ENCODE measurements at places on chromosomes 5 and 9.

DNA sequence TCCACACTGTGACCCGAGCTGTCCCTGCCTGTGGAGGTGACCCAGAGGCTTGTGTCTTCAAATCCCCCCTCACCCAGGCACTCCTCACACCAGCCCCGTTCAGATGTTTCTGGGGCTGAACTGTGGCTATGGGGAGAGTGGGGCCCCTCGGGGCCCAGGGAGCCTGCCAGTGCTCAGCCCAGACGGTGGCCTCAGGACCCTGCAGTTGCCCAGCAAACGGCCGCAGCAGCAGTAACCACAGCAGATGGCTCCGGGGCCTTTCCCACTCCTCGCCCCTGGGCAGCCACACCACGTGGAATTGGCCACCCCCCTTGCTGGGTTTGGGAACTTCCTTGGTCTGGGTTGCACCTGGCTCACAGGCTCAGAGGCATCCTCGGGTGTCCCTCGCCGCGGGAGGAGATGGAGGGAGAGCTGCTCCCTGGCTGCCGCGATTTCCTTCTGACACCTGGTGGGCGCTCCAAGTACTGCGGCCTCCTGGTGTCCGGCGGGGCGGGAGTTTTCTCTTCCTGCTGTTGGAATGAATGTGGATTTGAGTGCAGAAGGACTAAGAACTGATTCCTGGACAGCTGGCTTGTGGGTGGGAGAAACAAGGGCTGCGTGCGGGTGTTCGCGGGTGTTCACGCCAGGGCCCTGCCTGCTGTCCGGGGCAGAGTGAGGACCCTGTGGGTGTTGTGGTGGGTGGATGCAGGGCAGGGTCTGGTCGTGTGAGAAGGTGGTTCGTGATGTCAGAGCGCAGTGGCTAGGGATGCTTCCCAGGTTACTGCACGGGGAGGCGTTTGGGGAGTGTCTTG lies 97.5 kb downstream of the COL5A1 start:
- no peak for DNase-seq

DNA sequence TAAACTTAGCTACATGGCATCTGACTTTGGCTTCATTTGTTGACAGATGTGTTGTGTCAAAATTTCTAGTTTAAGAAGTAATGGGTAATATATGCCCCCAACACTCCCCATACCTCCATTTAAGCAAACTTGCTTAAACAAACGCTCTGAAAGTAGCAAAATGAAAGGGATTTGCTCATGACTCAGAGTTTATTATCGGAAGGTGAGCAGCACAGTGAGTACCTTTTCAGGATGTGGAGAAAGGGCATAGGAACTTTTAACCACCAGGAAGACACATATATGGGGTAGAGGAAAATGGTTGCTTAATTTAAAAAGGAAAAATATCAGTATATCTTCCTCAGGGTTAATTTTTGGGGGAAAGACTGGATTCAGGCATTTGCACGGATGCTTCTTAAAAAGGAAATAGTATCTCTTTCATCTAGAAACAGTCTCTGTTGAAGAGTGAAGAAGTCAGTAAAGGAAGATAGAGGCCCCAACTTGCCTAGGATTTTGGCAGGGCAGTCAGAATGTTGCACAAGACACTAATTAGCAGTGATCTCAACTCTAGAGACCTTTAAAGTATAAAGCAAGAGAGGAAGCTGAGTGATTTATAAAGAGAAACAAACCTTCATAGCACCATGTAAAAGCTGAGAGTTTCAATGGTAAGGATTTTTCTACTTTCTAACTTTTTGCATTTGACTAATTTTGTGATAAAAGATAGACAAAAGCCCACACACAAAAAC lies 155.1 kb downstream of the TRIO start:
- no peak for DNase-seq

DNA sequence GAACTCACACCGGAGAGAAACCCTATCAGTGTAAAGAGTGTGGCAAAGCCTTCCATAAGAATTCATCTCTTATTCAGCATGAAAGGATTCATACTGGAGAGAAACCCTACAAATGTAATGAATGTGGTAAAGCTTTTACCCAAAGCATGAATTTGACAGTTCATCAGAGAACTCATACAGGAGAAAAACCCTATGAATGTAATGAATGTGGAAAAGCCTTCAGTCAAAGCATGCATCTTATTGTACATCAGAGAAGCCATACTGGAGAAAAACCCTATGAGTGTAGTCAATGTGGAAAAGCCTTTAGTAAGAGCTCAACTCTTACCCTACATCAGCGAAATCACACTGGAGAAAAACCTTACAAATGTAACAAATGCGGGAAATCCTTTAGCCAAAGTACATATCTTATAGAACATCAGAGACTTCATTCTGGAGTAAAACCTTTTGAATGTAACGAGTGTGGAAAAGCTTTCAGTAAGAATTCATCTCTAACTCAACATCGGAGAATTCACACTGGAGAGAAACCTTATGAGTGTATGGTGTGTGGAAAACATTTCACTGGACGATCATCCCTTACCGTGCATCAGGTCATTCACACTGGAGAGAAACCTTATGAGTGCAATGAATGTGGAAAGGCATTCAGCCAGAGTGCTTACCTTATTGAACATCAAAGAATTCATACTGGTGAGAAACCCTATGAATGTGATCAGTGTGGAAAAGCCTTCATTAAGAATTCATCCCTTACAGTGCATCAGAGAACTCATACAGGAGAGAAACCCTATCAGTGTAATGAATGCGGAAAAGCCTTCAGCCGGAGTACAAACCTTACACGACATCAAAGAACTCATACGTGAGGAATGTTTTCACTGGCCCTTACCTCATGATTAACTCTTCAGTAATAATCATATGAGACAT lies 8.9 kb upstream of the ZNF454 start:
- DNase-seq, result no peak

GRCh38 chr5:174503461-174504265 lies 220.7 kb upstream of the MSX2 start:
- no peak for DNase-seq

DNA sequence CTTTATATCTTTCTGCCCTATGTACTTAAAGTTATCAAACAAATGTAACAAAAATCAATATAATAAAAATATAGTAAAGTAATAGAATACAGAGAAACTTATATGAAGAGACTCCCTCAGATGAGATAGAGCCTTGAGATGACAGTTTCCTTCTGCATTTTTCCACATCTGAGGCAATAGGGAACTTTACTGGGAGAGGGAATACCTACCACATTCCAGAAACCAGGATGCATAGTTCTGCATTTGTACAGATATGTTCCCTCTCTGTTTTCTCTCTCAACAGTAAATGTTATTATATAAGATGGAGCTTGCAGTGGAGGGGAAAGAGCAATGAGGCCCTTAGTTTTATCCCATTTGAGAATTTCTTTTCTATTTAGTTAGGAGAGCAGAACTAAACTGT lies 109.6 kb upstream of the KCNN2 start:
- no peak for DNase-seq

- no peak for DNase-seq
Observed at GRCh38 chr9:96305171-96305570, 3.2 kb upstream of the HSD17B3 start.

DNA sequence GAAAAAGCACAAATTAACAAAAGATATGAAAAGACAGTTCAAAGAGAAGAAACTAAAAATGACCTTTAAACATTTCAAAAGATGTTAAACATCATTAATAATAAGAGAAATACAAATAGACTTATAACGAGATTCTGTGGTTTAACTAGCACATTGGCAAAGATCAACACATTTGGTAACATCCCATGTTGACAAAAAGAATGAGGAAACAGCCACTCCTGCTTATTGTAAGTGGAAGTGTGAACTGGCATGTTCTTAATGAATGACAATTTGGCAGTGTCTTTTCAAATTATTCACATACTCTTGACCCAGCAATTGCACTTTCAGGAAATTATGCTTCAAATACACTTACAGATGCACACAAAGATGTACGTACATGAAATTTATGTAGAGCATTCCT lies 176.3 kb downstream of the TLE1 start:
- no peak for DNase-seq

- DNase-seq, result no peak
Observed at GRCh38 chr5:146173597-146173996, 8.9 kb downstream of the LARS1 start.

DNA sequence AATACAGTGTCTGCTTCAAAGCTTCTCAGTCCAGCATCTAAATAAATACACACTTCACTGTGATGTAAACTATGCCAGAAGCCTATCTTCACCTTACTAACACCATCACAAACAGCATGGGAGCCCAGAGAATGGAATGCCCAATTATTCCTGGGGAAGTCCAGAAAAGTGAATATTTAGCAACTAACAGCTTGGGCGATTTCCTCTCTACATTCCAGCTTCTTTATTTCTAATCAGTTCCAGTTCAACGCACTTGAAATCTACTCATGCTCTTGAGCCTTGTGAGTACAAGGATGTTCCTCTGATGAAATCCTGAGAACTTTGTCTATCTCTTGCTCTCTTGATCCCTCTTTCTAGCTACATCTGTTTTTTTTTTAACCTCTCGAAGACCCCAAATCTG lies 100.4 kb upstream of the C9orf72 start:
- DNase-seq, result no peak

DNA sequence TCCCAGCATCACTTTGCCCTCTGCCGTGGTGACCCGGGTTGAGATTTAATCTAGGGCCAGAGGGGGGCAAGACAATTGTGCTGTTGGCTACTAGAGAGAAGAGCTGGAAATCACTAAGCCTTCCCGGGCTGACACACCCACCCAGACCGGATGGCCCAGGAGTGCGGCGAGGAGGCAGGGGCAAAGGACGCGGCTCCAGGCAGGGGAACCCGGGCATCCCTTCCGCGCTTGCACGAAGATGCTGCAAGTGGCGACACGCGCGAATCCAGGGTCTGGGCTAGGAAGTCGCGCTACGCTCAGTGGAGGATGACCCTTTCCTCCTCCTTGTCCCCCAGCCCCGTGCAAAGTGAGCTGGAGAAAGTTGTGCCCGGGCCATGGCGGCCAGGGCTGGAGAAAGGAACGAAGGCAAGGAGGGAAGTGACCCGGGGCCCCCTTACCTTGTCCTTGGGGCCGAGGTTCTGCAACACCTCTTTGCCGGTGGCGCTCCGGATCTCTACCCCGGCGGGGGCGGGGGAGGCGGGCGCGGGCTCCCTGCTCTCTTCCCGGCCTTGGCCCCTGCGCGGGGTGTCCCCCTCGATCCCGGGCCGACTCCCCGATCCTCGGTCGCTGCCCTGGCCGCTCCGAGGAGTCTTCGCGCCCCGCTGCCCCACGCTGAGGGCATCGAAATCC lies 693 bp downstream of the DPYSL3 start:
- no peak for DNase-seq

- no peak for DNase-seq
Observed at GRCh38 chr5:33272288-33272687, 168.5 kb upstream of the TARS1 start.
